NCI-H2171 (cell line): ENCODE measurements at places on chromosomes 6 and 20.

GRCh38 chr6:45209762-45210161 lies 118.4 kb upstream of the RUNX2 start:
- DNase-seq = no peak

- peak; percentile 77 for DNase-seq
Measured at GRCh38 chr6:142728364-142728763, 216.6 kb downstream of the HIVEP2 start.

GRCh38 chr20:32234135-32234808 lies 26.6 kb downstream of the POFUT1 start:
- no peak for DNase-seq

- DNase-seq = no peak
Measured at GRCh38 chr6:124164343-124164742, 360.7 kb downstream of the NKAIN2 start.

DNA sequence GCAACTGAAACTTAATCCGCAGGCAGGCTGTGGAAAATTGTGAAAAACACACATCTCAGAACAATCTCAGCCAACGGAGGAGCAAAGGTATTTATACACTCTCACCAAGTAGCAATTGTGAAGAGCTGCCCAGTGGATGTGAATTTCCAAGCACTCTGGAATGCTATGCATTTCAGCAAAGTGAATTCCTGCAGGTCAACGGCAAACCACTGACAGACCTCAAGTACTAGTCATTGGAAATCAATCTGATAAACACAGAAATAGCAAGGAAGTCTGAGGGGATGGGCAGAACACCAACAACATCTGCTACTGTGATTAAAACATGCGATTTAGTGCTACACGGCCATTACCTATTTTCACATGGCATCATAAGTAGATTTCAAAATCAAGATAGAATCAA lies 429.1 kb downstream of the HTR1B start:
- DNase-seq = no peak

DNA sequence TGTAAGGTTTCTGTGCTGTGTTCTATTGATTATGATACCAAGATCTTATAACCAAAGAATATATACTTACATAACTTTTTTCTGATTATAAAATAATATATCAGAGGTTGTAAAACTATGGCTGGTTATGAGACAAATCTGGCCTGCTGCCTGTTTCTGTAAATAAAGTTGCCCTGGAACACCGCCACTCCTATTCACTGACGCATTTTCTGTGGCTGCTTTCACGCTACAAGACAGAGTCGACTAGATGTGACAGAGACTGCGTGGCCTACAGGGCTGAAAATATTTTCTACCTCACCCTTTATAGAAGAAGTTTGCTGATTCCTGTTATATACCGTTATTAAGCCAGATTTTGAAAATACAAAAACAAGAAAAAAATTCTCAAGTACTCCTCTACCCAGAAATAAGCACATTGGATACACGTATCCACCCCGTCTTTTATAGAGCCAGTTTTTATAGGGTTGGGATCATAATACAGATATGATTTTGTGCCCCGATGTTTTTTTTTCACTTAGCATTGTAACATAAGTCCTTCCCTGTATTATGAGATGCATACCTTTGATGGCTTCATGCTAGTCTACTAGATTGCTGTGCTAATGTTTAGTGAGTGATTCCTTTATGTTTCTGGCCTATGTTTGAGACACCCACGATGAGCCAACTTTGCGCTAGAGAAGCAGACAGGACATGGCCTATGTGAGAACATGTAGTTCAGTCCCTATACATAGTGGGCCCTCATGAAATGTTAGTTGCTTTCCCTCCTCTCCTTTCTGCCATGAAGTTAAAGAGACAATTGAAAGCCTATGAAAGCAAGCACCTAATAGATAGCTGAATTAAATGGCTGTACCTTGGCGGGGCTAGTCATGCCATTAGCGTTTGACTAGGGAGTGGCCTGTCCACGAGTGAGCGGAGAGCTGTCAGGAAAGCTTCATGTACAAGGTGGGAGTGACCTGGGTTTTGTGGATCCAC lies 98.1 kb upstream of the KCNK16 start:
- DNase-seq = no peak

- DNase-seq = no peak
Measured at GRCh38 chr6:123616016-123616415, 20.7 kb downstream of the TRDN start.

DNA sequence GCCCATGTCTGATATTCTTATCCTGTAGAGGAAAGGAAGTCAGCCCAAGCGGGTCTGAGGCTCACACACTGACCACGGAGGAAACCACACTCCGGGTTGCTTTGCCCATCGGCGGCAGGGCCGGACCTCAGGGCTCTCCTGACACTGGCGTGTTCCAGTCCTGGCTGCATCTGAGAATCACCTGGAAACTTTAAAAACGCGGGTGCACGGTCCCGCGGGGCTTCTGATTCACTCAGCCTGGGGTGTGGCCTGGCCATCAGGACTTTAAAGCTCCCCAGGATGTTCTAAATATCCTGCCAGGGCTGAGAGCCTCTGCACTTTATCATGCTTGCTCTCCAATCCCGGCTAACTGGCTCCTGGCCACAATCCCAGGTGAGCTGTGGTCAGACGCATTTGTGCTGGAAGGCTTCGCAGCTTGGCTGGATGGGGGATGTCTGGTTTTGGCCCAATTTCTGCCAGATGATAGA lies 47.7 kb upstream of the DACT2 start:
- DNase-seq = no peak
